ENCODE measurements at places on chromosomes 7 and 10.

DNA sequence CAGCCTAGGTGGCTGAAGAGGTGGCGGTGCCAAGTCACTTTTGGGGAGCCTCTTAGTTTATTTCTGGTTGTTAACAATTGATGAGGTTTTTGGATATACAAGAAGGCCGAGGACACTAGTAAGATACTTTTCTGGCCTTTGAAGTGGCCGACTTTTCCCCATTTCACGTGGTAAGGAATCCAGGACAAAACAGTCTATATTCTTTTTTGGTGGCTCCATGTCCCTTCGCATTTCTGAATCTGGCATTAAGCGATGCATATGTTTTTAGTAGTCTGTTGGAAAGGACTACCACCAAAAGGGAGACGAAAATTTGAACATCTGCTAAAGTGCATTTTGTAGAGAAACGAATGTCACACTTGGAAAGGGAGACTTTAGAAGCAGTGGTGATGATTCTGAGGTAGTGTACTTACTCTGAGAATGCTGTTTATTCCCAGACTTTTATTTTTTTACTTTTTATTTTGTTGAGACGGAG, 1.5 kb downstream of the MLLT10 start:
- DNase-seq = no peak

DNA sequence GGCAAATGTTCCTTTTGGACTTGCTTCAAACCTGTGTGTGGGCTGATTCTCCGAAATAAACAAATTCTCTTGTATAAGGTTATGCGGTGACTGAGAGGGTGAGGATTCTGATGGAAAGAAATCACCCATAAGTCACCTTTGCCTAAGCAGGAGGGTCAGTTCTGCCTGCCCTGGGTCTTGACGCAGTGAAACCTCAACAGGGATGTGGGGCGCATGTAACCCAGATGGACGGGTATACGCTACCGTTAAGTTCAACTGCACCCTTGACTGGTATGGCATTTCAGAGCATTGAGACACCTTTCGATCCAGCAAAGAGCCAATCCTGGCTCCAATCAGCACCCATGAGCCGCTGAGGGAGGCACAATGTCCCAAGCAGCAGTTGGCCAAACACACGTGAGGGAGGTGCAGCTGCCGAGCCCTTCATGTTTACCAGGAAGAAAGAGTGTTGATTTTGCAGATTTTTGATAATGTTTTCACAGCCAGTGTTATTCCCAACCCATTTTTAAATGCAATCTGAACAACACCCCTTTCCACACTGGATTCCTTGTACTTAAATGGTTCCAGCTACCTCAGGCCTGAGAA, 48.1 kb downstream of the SORBS1 start:
- no peak for DNase-seq

DNA sequence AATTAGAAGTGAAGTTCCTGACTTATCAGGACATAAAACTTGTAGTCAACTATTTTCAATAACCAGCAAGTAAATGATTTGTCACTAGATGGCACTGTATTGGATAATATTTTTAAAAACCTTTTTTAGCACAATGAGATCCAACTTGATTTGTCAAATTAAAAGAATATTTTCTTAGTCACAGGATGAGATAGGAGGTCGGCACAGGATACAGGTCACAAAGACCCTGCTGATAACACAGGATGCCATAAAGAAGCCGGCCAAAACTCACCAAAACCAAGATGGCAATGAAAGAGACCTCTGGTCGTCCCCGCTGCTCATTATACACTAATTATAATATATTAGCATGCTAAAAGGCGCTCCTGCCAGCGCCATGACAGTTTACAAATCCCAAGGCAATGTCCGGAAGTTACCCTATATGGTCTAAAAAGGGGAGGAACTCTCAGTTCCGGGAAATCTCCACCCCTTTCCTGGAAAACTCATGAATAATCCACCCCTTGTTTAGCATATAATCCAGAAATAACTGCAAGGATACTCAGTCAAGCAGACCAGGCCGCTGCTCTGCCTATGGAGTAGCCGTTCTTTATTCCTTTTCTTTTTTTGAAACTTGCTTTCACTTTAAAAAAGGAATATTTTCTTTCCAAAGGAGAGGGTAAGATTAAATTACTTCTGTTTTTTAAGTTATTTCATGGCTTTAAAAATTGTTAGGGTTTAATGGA, 255.7 kb upstream of the MKLN1 start:
- DNase-seq = peak; percentile 38

DNA sequence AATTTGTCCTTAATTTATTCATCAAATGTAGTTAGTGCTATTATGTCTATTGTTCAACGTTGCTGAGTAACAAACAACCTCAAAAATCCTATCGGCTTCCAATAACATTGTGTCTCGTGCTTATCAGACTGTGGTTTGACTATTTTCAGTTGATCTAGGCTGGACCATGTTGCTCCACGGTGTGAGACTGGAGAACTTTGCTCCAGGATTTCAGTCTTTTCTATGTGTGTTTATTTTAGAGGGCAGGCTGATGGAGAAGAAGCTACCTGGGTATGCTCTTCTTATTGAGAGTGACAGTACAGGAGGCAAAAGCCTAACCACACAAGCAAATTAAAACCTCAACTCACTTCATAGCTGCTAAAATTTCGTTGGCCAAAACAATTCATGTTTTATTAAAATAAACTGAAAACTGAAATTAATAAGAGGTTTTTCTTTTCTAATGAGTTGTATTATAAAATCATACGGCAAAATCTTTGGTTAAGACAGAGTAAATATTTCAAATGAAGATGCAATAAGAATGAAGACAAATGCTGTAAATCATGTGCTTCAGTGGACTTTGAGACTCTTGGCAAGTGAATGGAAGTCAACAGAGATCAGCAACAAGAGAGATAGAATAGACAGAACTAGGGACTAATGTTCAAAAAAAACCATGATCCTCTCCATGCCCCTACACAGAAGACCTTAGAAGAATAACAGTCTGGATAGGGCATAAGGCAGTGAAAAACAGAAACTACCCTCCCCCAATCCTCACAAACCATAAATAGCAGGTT, 418.0 kb upstream of the ETV1 start:
- DNase-seq = no peak

DNA sequence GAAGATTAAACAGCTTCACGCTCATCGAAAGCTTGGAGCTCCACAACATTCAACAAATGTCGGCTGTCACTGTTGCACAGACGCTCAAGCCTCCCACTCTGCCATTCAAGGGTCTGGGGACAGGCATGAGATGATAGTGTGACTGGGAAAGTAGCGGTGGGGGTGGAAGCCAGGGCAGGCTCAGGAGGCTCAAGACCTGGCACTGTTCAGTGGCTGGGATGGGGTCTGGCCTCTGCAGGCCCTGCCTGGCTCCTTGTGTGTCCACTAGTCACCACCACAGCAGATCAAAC, 13.5 kb upstream of the GTPBP4 start:
- no peak for DNase-seq

GRCh38 chr10:89904755-89905154, 203.4 kb downstream of the KIF20B start:
- peak; percentile 8 for DNase-seq

DNA sequence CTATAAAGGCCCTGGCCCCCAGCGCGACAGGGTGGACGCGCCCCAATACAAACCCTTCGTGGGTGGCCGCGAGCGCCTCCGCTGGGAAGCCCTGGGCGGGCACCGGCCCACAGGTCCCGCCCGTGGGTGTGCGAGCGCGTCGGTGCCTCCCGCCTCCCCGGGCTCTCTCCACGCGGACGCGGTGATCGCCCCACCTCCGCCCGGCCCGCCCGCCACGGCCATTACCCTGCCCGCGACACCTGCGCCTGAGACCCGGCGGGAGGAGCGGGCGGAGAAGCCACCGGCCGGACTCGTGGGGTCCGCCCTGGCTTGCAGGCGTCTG, 81.2 kb downstream of the PAX2 start:
- no peak for DNase-seq

DNA sequence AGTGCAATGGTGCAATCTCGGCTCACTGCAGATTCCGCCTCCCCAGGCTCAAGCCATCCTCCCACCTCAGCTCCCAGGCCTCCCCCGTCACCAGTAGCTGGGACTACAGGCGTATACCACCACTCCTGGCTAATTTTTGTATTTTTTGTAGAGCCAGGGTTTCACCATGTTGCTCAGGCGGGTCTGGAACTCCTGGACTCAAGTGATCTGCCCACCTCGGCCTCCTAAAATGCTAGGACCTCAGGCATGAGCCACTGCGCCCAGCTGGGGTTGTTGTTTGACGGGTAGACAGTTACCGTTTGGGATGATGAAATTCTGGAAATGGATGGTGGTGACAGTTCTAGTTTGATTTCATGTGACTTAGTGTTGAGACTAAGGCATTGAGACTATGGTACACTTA, 15.3 kb downstream of the CALML3 start:
- no peak for DNase-seq

DNA sequence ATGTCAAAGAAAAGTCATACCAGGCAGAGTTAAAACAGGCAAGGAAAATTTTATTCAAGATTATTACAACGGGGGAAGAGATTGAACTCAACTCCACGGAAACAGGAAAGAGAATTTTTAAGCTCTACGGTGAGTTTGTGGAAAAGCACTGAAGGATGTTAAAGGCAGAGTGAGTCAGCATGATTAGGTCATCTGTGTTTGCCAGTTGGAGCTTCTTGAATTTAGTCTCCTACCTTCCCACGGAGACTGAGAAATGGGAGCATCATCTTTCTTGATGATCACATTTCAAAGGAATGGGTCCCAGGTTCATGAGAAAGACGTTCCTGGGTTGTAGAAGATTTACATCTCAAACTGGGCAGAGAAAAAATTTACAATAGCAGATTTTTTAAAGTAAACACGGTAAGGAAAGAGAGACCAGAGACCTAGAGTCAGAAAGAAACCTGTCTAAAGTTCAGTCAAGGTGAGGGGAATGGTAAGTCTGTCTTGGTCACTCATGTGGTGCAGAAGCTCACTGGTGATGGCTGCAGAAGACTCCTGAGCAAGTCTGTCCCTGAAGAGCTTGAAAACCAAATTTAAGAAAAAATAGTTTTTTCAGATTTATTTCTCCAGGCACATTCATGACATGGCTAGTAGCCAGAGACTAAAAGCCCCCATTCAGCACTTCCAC, 516.9 kb upstream of the LRRN3 start:
- DNase-seq = no peak

GRCh38 chr7:114109721-114110120, 190.9 kb upstream of the PPP1R3A start:
- no peak for DNase-seq

DNA sequence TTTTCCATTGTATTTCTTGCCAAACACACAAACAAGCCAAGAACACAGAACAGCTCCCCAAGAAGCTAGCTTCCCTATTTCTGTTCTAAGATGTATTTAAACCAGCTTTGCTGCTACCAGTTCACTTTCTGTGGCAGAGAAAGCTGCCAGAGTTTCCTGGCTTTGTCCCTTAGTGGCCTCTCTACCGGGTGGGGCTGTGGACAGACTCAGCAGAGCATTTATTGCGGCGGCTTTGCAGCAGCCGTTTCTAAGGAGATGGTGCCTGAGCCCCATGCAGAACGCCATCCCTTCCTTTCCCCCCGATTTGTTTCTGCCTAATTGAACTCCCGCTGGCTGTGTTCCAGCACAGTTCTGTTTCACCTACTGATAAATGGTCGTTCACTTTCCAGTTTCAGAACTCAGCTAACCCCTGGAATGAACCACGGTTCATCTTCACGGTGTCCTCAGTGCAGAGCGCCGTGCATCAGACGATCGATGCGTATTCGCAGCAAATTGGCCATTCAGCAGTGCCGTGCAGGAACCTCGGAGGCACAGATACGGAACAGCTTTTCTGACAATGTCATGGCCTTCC, 33.8 kb upstream of the SFMBT2 start:
- DNase-seq = no peak

DNA sequence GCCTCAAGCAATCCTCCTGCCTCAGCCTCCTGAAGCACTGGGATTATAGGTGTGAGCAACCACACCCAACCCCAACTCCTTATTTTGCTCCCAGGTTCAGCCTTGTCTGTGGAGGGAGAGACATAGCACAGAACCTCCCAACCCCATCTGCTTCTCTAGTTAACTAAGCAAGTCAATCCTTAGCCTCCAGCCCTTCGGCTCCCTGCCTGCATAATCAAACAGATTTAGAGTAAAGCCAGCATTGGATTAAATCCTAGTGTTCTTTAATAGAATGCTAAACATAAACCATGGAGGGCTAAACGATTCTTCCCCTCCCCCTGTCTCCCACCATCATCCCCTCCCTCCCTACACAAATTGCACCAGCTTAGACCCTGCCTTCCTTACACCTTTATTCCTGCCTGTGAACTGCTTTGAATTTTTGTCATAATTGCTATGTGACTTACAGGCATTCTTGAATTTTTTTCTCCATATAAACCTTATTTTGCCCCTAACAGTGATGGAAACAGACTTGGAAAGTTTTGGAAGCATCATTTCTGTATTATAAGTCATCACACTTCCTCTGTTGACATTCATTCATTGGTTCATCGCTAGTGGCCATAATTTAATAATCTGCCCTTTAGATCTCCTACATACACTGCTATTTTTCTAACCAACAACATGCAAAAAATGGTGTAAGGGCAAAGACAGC, 72.6 kb upstream of the TOMM7 start:
- no peak for DNase-seq

- DNase-seq = no peak
These were observed 42.3 kb upstream of the TRIM24 start for GRCh38 chr7:138417764-138418163.

DNA sequence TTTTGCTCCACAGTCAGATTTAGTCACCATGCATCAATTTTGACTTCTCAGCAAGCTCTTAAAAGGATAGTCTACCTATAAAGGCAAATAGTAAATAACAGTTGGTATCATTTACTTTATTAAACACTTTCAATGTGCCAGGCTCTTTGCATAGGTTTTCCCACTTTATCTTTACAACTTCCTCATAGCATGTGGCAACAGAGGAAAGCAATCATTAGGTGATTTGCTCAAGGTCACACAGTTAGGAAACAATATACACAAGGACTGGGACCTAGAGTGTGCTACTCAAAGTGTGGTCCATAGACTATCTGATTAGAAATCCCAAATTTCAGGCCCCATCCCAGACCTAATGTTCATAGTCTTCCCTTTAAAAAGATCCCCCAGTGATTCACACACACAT, 212.3 kb downstream of the MTERF1 start:
- DNase-seq = no peak

- no peak for DNase-seq
These were observed 38.2 kb downstream of the PAPOLB start for GRCh38 chr7:4823441-4824119.
